ENCODE measurements at places on chromosomes 1 and 21.

- DNase-seq: peak; percentile 26
Measured at GRCh38 chr1:40592107-40592803, 60.8 kb downstream of the ZNF684 start.

- DNase-seq: no peak
Measured at GRCh38 chr1:67945733-67946374, 104.6 kb downstream of the DIRAS3 start.

DNA sequence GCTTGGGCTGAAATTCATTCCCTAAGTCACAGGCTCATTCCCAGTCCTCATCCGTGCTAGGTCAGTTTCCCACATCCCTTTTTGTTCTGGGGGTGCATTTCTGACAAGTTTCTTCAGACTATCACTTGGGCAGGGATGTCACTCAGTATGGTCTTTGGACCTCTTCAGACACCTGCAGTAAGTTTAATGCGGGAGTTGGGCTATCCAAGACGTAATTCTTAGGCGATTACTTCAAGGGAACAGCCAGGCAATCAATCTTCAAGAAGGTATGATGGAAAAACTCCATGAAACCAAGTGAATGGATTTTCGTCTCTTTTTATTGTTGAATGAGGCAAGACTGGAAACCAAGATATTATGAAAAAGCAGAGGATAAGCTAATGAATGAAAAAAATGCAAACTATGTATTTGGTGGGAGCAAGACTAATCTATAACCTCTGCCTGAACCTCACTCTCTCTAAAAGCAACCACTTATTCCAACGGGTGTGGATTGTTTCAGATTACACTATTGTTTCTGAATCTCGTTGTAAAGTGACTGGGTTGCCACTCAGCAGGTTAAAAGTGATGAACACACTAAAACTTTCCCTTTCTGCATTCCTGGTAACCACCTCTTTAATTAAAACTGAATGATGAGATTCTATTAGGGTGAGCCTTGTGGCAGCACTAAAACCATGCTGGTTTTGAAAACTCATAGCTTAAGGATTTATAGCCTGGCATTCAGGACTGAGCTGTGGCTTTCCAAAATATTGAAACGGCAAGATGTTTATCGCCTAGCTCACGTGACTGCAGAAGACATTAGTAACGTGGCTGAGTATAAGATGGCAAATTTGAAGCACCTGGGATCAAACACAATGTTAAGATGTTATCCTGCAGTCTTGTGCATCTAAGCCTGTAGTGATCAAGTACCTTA lies 1.1 kb downstream of the RASAL2 start:
- peak; percentile 4 for DNase-seq

DNA sequence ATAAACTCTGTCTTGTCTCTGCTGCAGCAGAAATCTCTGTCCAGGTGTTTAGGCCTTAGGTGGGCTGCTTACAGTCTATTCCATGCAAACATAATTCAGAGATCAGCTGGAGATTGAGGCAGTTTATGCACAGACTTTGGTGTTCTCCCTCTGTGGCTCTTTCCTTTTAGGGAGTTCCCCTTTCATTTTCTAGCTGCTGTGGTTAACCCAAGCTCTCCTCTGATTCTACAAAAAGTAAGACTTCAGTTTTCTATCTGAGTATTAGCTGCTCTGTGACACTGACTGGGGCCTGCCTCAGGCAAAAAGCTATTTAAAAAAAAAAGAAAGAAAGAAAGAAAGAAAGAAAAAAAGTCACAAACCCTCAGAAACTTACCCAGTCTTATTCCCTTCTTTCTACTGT lies 211.1 kb downstream of the CAMTA1 start:
- no peak for DNase-seq

DNA sequence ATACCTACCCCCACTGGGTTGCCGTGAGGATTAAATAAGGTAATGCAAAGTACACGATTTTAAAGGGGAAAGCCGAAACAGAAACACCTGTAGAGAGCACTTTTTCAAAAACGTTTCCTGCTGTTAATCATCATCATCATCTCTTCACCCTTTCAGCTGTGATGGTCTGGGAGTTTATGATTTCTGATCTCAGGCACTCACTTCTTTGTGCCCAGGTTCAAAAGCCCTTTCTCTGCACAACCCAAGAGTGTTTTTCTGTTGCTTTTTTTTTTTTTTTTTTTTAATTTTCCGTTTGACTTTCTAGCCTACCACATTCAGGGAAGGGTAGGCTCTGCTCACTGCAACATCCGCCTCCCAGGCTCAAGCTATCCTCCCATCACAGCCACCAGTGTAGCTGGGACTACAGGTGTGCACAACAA lies 936 bp upstream of the UBXN11 start:
- no peak for DNase-seq

DNA sequence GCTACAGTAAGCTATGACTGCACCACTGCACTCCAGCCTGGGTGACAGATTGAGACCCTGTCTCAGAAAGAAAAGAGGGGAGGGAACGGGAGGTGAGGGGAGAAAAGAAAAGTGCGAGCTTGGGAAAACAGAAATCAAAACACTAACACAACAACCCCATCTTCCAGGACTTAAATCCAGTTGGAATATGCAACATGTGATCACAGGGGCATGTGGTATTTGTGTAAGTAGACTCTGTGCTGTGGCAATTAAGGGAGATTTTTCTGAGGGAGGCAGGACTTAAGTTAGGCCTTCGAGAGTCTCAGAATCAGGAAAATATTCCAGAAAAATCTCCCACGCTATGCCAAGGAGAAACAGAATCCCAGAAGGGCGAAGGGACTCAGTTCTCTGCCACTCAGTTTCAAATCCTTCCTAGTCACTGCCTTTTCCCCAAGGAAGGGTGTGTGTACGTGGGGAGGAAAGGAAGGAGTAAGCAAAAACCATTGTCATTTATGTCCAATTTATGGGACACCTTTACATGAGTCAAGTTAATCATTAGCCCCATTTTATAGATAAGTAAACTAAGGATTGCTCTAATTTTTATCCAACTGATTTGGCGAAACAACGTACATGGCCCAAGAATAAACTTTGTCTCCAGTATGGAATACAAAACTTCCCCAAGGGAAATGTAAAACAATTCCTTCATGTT lies 12.3 kb downstream of the ID3 start:
- no peak for DNase-seq

GRCh38 chr1:45822644-45823043 lies 19.2 kb downstream of the MAST2 start:
- no peak for DNase-seq

GRCh38 chr1:33137800-33138199 lies 44.0 kb downstream of the TRIM62 start:
- no peak for DNase-seq

DNA sequence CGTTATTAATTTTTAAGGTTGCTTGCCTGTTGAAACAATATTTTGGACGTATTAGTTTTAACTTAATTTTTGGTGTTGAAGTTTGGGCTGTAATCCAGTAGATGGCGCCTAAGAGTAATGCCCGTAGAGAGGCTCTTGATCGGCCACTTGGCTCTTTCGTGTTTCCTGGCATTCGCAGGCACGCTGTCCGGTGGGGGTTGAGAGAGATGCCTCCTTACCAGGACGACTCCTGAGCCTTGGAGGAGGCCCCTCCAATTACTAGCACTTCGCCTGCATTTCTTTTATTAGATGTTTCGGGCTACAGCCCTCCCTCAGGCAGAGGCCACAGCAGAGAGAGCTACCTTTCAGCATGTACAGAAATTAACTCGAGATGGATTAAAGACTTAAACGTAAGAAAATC lies 12.0 kb downstream of the OR2M4 start:
- DNase-seq: peak; percentile 61

DNA sequence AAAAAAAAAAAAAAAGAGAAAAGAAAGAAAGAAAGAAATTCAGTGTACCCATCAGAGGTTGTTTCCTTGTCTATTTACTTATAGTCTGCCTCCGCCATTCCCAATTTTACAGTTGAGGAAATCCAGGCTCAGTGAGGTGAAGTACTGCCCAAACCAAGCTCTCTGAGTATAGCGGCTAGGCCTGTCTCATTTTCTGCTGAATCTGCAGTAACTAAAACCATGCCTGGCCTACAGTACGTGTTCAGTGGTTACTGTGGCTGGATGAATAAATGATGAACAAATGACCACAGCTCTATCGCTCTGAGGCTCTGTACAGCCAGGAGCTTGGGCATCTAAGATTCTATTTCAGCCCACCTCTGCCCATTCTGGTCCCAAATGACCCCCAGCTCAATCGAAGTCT lies 24.3 kb downstream of the RAP1GAP start:
- DNase-seq: no peak
